Activated B cell treated with CpG ODN at 0.5 μM for 24 hours (primary cell): ENCODE measurements at places on chromosomes 3 and 15.

DNA sequence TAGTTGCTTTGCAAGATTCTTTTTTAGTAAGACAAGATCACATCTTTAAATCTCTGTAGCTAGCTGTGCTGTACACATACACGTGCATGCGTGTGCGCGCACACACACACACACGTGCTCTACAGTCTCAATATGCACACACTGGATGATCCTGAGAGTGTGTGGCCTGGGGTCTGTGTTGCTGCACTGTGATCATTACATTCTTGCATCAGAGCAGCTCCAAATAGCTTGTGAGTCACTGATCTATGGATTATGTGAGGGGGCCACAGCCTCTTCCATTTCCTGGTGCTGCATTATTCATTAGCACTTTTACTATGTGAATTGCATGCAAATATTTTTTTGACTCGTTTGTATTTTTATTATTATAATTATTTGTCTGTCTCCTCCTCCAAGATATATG is 34.6 kb downstream of the MCTP2 start:
- peaks cover 57% of the 10 kb centered on the region for H3K4me1 ChIP-seq
- no peak overlapping the region for H3K27ac ChIP-seq
- no peak for DNase-seq
- peaks cover 4% of the 10 kb centered on the region for H3K36me3 ChIP-seq
- no peak overlapping the region for H3K4me3 ChIP-seq
- H3K27me3 ChIP-seq = no peaks in the 10 kb centered on the region

GRCh38 chr3:12273045-12273695 is 15.7 kb upstream of the PPARG start:
- H3K27ac ChIP-seq = no peak overlapping the region
- peaks cover 6% of the 10 kb centered on the region for H3K27me3 ChIP-seq
- H3K4me3 ChIP-seq = no peak overlapping the region

DNA sequence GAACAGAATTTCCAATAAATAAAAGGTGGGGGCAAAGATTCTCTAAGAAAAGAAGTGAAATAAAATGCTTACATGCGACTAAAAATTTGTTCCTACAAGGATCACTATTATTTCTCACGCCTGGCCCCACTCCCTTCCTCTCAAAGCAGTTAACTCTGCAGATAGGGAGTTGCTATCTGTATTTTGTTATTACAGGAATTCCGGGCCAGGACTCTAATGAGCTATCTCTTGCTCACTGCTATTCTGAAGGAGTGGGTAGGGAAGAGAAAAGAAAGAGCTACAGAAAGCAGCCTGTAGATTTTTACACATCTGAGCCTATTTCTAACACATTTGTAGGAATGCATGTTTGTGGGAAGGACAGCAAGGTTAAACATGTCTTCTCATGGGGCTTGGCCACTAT is 140.4 kb downstream of the PCCB start:
- peaks cover 15% of the 10 kb centered on the region for H3K36me3 ChIP-seq
- no peak overlapping the region for H3K27ac ChIP-seq
- H3K4me3 ChIP-seq = no peak overlapping the region
- no peak for DNase-seq

GRCh38 chr3:43043071-43043766 is 62.7 kb downstream of the POMGNT2 start:
- H3K4me3 ChIP-seq = no peak overlapping the region
- DNase-seq = no peak
- no peak overlapping the region for H3K27ac ChIP-seq
- H3K36me3 ChIP-seq = peaks cover 3% of the 10 kb centered on the region
- peaks cover 4% of the 10 kb centered on the region for H3K27me3 ChIP-seq
- H3K4me1 ChIP-seq = no peaks in the 10 kb centered on the region
